ENCODE measurements at places on chromosomes 13 and 19. TPM values are rescaled to one million over a fixed set of nuclear protein-coding genes. Genes with fewer than 3 reads are reported as not detected.

CEP89 gene
- total RNA-seq, result 21.6 TPM

ZNF358 gene
- 14.1 TPM for total RNA-seq

GRIK5 gene
- 1.1 TPM for total RNA-seq

TEX29 gene
- 1.1 TPM for total RNA-seq

OR7D4 gene
- not detected for total RNA-seq

ATP4B gene
- not detected for total RNA-seq

RAB4B gene
- 44.4 TPM for total RNA-seq

PALM3 gene
- total RNA-seq, result not detected

PLIN3 gene
- total RNA-seq, result 44.6 TPM

CGB5 gene
- total RNA-seq, result not detected

ITGBL1 gene
- not detected for total RNA-seq
